ENCODE measurements at places on chromosomes 13 and 19.

DNA sequence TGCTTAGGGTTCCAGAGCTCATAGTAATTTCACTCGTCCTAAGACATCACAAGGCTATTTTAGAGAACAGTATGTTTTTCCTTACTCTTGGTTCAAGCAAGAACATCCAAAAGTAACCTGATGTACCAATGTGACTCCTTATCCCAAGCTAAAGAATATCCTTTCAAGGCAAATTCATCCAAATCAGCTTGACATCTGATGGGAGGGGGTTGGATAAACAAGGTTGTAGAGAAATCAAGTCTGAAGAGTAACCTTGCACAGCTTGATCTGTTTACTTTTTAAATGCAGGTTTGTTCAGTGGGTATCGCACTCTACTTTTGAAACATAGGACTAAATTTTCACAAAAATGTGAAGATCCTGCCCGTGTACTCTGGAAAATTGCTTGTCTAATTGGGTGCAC, 201.2 kb downstream of the GGACT start:
- DNase-seq, result no peak

DNA sequence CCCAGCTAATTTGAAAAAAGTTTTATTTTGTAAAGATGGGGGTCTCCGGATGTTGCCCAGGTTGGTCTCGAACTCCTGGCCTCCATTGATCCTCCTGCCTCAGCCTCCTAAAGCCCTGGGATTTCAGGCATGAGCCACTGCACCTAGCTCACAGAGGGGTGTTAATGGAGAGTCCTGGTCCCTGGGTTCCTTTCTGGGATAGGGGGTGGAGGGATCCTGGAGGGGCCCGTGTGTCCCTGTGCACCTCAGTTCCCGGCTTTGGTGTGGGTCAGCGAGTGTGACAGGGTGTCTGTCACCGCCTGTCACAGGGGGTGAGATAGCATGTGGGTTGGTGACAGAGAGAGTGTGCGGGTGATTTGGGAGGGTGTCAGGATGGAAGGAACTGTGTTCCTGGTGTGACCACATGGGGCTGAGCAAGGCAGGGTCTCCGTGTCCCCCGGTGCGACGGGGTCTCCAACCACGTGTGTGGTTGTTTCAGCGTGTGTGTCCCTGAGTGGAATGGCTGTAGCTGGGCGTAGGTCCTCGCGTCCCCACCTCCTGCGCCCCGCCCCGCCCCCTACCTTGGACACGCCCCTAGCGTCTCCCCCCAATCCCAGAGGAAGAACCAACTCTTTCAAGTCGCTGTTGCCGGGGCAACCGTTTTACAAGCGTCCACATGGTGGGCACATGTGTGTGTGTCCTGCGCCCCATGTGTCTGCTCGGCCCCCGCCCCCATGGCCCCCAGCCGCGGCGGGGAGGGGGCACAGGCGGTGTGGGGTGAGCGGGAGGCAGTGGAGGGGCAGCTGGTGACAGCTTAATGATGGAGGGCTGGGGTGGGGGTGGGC, 2.9 kb upstream of the NRTN start:
- peak; percentile 33 for DNase-seq

GRCh38 chr19:50702871-50703829, 16.5 kb downstream of the SHANK1 start:
- DNase-seq, result no peak

GRCh38 chr19:17365361-17365760, 11.8 kb downstream of the PLVAP start:
- no peak for DNase-seq

DNA sequence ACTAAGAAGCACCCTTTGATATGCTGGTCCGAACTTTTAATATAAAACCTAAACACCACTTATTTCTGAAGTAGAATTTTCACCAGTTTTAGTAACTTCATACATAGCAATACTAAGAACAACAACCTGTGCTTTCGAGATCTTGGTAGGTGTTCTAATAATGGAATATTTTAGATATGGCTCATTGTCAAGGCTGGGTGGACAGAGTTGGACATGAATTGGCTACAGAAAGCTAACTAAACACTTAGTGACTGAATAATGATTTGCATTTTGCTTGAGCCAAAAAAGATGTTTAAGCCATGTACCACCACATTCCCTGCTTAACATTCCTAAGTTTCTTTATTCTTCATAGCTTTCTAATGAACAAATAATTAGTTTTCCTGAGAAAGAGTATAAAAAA, 344.3 kb upstream of the SGCG start:
- no peak for DNase-seq

GRCh38 chr13:40187841-40188591, 478.4 kb downstream of the FOXO1 start:
- DNase-seq, result peak; percentile 15

GRCh38 chr19:28122734-28123133, 1090.2 kb downstream of the UQCRFS1 start:
- no peak for DNase-seq

Measured in fibroblast of skin of back (primary cell).